Osteoblast (primary cell): ENCODE measurements at places on chromosomes 2 and 18. TPM values are rescaled to one million over a fixed set of nuclear protein-coding genes. Genes with fewer than 3 reads are reported as not detected.

LAMA3 gene
- total RNA-seq: 8.3 and 33.3 TPM in 2 replicates

C1GALT1C1L gene
- total RNA-seq: 0.72 and 1.2 TPM in 2 replicates

EVA1A gene
- total RNA-seq: 70.9 and 74.8 TPM in 2 replicates

BAZ2B gene
- total RNA-seq: 59.4 and 62.8 TPM in 2 replicates

MZT2B gene
- total RNA-seq: 128 and 129 TPM in 2 replicates

CCDC150 gene
- total RNA-seq: 5.8 and 8.5 TPM in 2 replicates

SEMA4F gene
- 7.2 and 7.7 TPM in 2 replicates for total RNA-seq

IKZF2 gene
- 10.3 and 11.9 TPM in 2 replicates for total RNA-seq

ENOSF1 gene
- 47.0 and 56.3 TPM in 2 replicates for total RNA-seq

FAP gene
- total RNA-seq: 464 and 582 TPM in 2 replicates

TRMT61B gene
- total RNA-seq: 9.4 and 18.9 TPM in 2 replicates

NEU2 gene
- total RNA-seq: not detected in 2 replicates

CKAP2L gene
- total RNA-seq: 1.1 and 1.5 TPM in 2 replicates

CXXC1 gene
- total RNA-seq: 30.4 and 33.3 TPM in 2 replicates

MOCOS gene
- total RNA-seq: 14.4 and 19.9 TPM in 2 replicates

OR6B2 gene
- total RNA-seq: not detected in 2 replicates

NEU4 gene
- not detected in 2 replicates for total RNA-seq

KRTCAP3 gene
- under 0.01 and 0.72 TPM in 2 replicates for total RNA-seq

CAD gene
- total RNA-seq: 28.6 and 30.8 TPM in 2 replicates

NTSR2 gene
- total RNA-seq: not detected in 2 replicates

TNS1 gene
- 45.7 and 48.9 TPM in 2 replicates for total RNA-seq
